ENCODE measurements at places on chromosomes 4 and X.
A peak's percentile ranks its signal among the peaks of the same experiment; 100 is the strongest.

- no peaks in the 10 kb centered on the region for H3K27me3 ChIP-seq
- H3K27ac ChIP-seq, result no peak overlapping the region
- H3K4me1 ChIP-seq, result no peaks in the 10 kb centered on the region
- H3K36me3 ChIP-seq, result no peaks in the 10 kb centered on the region
Observed at GRCh38 chr4:87465739-87466366, 43.5 kb downstream of the NUDT9 start.

GRCh38 chr4:3158841-3159240 is 84.4 kb downstream of the HTT start:
- H3K36me3 ChIP-seq, result no peaks in the 10 kb centered on the region
- no peak overlapping the region for H3K27ac ChIP-seq
- no peaks in the 10 kb centered on the region for H3K4me1 ChIP-seq
- H3K27me3 ChIP-seq, result no peaks in the 10 kb centered on the region

DNA sequence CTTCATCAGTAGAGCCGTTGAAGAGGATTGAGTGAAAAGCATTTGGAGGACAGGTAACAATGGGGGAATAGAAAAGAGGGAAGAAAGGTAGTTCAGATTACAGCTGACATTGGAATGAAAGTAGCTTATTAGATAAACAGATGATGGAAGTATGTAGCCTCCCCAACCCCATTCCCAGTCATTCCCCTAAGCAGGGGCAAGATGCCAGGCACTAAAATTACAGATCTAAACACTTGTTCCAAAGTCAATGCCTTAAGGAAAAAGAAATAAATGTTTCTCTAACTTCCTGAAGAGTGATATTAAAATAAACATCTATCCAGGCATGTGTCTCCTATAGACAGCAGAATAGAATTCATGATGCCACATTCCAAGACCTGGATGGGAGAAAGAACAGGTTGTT is 350.8 kb downstream of the PDGFC start:
- no peaks in the 10 kb centered on the region for H3K36me3 ChIP-seq
- H3K27me3 ChIP-seq, result no peaks in the 10 kb centered on the region
- no peak for DNase-seq
- no peak overlapping the region for H3K27ac ChIP-seq

DNA sequence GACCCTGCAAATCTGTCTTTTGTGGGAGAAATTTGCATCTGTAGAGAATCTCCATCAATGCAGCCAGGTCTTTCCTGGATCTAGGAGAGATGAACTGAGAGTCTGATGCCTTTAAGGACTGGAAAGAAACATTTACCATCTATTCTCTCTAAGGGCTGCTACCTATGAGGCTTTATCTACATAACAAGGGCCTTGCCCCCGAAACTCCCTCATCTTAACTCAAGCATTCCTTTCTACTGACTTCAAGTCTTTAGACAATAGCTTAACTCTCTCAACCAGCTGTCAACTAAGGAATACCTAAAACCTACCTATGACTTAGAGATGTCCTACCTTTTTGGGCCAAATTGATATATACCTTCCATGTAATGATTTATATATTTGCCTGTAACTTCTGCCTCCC is 32.1 kb downstream of the MAGEB17 start:
- no peak overlapping the region for H3K4me3 ChIP-seq
- H3K27me3 ChIP-seq, result no peaks in the 10 kb centered on the region
- H3K36me3 ChIP-seq, result no peaks in the 10 kb centered on the region
- H3K4me1 ChIP-seq, result no peaks in the 10 kb centered on the region
- no peak for DNase-seq

DNA sequence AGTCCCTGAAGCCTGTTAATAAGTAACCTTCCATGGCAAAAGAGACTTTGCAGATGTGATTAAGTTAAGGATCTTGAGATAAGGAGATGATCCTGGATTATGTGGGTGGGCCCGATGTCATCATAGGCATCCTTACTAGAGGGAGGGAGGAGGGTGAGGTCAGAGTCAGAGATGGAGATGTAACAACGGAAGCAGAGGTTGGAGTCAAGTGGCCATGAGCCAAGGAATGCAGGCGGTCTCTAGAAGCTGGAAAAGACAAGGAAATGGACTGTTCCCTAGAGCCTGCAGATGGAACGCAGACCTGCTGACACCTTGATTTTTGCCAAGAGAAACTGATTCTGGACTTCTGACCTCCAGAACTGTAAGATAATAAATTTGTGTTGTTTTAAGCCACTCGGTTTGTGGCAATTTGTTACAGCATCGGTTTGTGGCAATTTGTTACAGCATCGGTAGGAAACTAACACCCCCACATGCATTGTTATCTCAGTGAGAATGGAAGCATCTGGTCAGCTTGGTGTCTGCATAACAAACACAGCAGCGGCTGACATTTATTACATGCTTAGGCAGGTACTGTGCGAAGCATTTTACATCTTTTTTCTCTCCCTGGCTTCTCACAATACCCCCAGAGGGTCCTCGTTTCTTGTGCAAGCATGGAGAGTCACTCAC is 55.6 kb downstream of the CLDN34 start:
- no peak overlapping the region for H3K27ac ChIP-seq
- no peak overlapping the region for H3K4me3 ChIP-seq
- no peaks in the 10 kb centered on the region for H3K36me3 ChIP-seq
- DNase-seq, result no peak

DNA sequence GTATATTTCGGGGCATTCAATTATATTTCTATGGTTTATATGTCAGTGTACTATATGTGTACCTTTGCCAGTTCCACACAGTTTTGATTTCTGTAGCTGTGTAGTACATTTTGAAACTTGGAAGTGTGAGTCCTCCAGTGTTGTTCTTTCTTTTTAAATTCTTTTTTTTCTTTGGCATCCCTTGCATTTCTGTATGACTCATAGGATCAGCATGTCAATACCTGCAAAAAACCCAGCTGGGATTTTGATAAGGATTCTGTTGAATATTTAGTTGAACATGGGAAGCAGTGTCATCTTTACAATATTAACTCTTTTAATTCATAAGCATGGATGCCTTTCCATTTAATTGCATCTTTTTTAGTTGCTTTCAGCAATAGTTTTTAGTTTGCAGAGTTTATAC is 100.0 kb downstream of the SH3BGRL start:
- H3K4me1 ChIP-seq, result no peaks in the 10 kb centered on the region
- no peak overlapping the region for H3K27ac ChIP-seq
- H3K4me3 ChIP-seq, result no peak overlapping the region
- no peak for DNase-seq
- H3K36me3 ChIP-seq, result no peaks in the 10 kb centered on the region
- H3K27me3 ChIP-seq, result no peaks in the 10 kb centered on the region

DNA sequence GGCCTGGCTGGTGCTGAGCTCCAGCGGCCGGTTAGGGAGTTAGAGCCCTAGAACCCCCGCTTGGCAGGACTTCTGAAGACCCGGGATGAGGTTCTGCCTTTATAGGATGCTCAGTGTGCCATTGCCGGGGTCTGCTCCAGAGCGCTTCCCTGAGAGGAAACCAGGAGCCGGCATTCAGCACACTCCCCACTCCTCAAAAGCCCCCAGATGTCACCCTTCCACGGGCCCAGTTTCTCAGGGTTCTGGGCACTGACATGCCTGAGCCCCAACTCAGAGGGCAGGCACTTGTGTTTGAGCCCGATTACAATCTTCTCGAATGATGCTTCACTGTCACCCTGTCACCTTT is 6.5 kb downstream of the NKX3-2 start:
- H3K36me3 ChIP-seq, result no peaks in the 10 kb centered on the region
- H3K4me3 ChIP-seq, result no peak overlapping the region
- H3K27me3 ChIP-seq, result peaks cover 59% of the 10 kb centered on the region
- H3K27ac ChIP-seq, result no peak overlapping the region
- no peaks in the 10 kb centered on the region for H3K4me1 ChIP-seq

DNA sequence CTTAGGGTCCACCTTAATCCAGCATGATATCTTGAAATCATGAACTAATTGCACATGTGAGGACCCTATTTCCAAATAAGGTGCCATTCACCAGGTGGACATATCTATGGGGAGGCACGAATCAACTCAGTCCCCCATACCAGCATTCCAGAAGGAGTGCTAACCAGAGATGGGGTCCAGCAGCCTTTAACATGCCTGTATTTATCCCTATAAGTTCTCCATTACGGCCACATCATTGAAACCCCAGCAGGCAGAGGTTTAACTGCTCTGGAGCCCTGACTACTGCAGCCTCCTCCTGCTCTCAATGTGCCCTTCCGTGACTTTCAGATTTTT is 3.2 kb upstream of the ASMTL start:
- H3K4me1 ChIP-seq, result 0 out of 2 replicates have a peak, but pooled peaks cover 9% of the 10 kb centered on the region
- no peak for DNase-seq
- no peak overlapping the region for H3K27ac ChIP-seq
- H3K4me3 ChIP-seq, result no peak overlapping the region
- no peaks in the 10 kb centered on the region for H3K27me3 ChIP-seq

- H3K36me3 ChIP-seq, result no peaks in the 10 kb centered on the region
- H3K4me1 ChIP-seq, result peaks cover 44% of the 10 kb centered on the region
- peak; percentile 83 for DNase-seq
- H3K4me3 ChIP-seq, result no peak overlapping the region
- peak overlapping the region; percentile 73 for H3K27ac ChIP-seq
Observed at GRCh38 chr4:73815145-73815544, 21.3 kb upstream of the CXCL6 start.

DNA sequence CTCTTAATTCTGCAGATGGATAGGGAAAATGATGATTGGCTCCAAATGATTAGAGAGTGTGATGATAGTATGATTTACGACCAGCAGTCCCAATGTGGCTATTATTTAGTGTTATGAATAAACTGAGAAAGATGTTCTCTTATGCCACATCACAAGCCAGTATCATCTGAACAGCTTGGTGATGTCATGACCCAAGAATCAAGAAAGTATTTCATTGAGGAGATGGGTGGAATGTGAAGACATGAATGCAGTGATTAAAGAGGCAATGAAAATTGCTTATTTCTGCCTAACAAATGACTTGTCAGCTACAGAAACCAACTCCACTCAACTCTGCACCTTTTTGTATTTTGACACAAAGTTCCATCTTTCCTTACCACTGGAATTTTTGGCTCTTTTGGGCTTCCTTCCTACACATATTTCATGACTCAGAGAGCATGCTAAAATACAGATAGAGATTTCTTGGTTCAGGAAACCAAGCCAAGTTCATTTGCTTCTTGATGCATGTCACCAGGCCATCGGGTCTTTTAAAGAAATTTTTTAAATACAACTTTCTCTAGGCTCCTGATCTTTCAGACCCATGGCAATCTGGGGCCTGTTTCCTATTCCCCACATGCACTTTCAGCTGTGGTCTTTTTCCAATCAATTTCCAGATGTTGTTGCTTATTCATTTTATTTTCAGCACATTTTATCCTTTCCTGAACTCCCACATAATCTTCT is 174.2 kb downstream of the HHIP start:
- no peak overlapping the region for H3K27ac ChIP-seq
- no peak overlapping the region for H3K4me3 ChIP-seq
- H3K27me3 ChIP-seq, result no peaks in the 10 kb centered on the region

GRCh38 chrX:66684196-66684595 is 45.3 kb upstream of the EDA2R start:
- no peak overlapping the region for H3K27ac ChIP-seq
- H3K4me3 ChIP-seq, result no peak overlapping the region
- H3K4me1 ChIP-seq, result no peaks in the 10 kb centered on the region
- no peaks in the 10 kb centered on the region for H3K27me3 ChIP-seq
- no peak for DNase-seq

- H3K27ac ChIP-seq, result no peak overlapping the region
- no peak for DNase-seq
- no peak overlapping the region for H3K4me3 ChIP-seq
- H3K4me1 ChIP-seq, result no peaks in the 10 kb centered on the region
Observed at GRCh38 chr4:147418226-147418625, 62.7 kb upstream of the EDNRA start.

GRCh38 chr4:74715706-74716435 is 78.5 kb downstream of the BTC start:
- H3K27ac ChIP-seq, result peak overlapping the region; percentile 45
- peak; percentile 91 for DNase-seq
- peak overlapping the region; percentile 13 for H3K4me3 ChIP-seq
- H3K27me3 ChIP-seq, result no peaks in the 10 kb centered on the region
- H3K4me1 ChIP-seq, result peaks cover 13% of the 10 kb centered on the region

DNA sequence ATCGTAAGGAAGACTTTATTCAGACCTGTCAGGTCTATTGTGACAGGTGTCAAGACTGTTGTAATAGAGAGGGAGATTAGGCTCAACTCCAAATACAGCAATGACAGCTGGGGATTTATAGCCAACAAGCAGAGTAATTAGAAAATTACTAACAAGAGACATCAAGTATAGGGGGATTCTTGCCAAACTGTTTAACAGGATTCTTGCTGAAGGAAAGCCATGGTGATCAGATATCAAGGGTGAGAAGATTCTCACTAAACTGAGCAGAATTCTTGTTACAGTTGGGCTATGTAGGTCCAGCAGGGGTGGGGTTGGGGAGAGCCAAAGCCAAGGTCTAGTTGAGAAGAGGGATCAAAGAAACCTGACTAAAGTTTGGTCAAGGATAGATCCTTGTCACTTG is 461.0 kb upstream of the GALNT7 start:
- DNase-seq, result no peak
- H3K4me3 ChIP-seq, result no peak overlapping the region
- H3K27ac ChIP-seq, result no peak overlapping the region
- H3K27me3 ChIP-seq, result no peaks in the 10 kb centered on the region
- H3K4me1 ChIP-seq, result no peaks in the 10 kb centered on the region

GRCh38 chr4:165872461-165873297 is at the start of gene TLL1:
Gene TLL1, plus strand, starts transcription at chr4:165873237. Its CDS starts 668 bp downstream, at chr4:165873905.
- H3K27me3 ChIP-seq, result no peaks in the 10 kb centered on the region
- H3K4me1 ChIP-seq, result no peaks in the 10 kb centered on the region
- H3K27ac ChIP-seq, result no peak within 1 kb of the TSS
- H3K4me3 ChIP-seq, result peak within 1 kb of the TSS; percentile 67

DNA sequence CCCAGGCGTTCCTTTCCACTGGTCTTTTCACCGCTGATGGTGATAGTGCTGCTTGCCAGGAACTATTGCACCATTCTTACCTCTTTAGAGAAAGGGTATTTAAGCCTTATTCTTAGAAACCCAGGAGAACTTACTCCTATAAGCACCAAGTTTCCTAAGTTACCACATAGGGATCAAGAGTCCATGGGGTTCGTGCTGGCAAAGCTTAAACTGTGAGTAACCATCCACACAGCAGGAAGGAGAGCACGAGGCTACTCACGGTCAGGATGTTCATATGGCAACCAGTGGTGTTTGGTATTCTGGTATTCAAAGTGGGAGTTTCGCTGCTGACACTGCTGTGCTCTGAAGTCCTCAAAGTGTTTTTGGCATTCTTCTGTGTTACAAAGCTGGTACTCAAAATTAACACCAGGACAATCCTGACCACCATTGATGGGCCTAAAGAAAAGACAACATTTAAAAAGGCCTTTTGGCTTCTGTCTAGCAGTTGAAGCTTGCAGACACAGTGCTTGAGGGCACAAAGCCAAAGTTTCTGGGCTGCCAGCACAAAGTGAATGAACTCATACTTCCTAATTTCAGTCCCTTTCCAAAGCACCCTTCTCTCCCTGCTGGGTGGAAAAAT is 256.9 kb downstream of the ADAMTS3 start:
- no peak overlapping the region for H3K4me3 ChIP-seq
- no peak overlapping the region for H3K27ac ChIP-seq
- H3K36me3 ChIP-seq, result no peaks in the 10 kb centered on the region

Measured in MM.1S (cell line).